HT1080 (cell line): ENCODE measurements at places on chromosomes 4 and X.

DNA sequence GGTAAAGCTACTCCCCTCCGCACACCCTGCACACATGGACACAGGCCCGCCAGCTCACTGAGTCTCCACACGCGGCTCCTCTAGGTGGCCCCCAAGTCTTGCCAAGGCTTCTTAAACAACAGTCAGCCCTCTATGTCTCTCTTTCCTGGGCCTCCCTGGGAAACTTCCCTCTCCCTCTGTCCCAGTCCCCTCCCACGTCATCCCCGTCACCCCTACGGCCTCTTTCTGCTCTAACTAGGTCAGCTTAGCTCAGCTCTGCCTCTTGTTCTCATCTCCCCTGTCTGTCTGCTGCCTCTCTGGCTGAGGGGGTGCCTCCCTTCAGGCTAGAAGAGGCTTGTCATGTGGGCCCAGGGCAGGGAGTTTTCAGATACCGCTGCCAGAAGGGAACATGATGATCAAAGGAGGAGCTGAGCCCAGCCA is 38.8 kb downstream of the SEPTIN6 start:
- no peak for DNase-seq

DNA sequence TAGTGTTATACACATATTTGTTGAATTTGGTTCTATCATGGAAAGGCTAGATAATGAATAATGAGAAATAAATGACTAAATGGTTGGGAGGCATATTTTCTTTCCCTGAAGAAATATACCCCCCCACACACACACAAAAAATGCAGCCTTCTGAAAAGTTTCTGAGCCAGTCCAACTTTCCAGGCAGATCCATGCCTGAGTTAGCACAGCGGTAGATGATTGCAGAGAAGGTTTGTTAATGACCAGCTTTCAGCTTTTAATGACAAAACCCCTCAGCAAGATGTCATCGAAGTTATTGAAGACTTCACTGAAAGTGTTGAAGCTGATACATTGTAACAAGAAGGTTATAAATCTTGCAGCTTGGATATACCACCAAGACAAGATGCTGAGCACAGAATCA is 61.4 kb downstream of the GBA3 start:
- no peak for DNase-seq

- DNase-seq = no peak
Observed at GRCh38 chr4:108094923-108095482, 73.7 kb downstream of the LEF1 start.

GRCh38 chr4:128812442-128813235 is 3.1 kb downstream of the JADE1 start:
- peak; percentile 56 for DNase-seq

- DNase-seq = no peak
Observed at GRCh38 chr4:151402145-151402865, 6.7 kb upstream of the FHIP1A start.

DNA sequence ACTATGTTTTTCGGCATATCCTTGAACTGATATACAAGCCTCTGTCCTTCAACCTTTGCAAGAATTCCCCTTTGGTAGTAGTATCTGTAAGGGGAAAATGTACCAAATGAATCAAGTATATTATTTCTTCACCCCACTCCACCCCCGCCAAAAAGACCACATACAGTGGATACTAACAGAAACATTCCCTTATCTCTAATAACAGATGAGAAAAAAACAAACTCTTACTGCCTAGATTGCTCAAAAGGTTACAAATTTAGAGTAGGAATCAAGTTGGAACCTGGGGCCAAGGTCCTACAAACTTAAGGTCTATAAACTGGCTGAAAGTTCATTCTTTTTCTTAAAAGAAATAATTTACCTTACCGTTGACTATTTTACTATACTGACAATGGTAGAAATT is 45.0 kb downstream of the NOCT start:
- no peak for DNase-seq

DNA sequence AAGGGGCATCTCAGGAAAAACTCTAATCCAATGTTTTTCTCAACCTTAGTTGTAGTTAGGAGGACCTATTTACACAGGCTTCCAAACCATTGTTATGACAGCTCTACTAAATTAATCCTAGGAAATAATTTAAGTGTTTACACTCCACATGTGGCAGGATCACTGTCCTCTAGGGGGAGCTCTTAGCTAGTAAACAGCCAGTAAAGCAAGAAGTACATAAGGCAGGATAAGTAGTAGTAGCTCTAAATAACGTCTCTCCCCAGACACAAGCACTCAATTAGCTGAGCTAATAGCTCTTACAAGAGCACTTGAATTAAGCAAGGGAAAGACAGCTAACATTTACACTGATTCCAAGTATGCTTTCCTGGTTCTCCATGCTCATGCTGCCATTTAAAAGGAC is 37.3 kb downstream of the NUDT11 start:
- DNase-seq = no peak

GRCh38 chrX:132819711-132820264 is 138.6 kb downstream of the HS6ST2 start:
- DNase-seq = no peak

- DNase-seq = no peak
Observed at GRCh38 chr4:4631150-4631549, 89.3 kb upstream of the STX18 start.

GRCh38 chr4:19623866-19624265 is 627.8 kb upstream of the SLIT2 start:
- DNase-seq = no peak
